Lower lobe of right lung (tissue), 2 donors: ENCODE measurements at places on chromosomes 6 and 20. TPM values are rescaled to one million over a fixed set of nuclear protein-coding genes. Genes with fewer than 3 reads are reported as not detected.

Gene MYLK2
- not detected for total RNA-seq

Gene EFCAB8
- 0.30 TPM for total RNA-seq

Gene SCGN
- total RNA-seq: not detected

DNA sequence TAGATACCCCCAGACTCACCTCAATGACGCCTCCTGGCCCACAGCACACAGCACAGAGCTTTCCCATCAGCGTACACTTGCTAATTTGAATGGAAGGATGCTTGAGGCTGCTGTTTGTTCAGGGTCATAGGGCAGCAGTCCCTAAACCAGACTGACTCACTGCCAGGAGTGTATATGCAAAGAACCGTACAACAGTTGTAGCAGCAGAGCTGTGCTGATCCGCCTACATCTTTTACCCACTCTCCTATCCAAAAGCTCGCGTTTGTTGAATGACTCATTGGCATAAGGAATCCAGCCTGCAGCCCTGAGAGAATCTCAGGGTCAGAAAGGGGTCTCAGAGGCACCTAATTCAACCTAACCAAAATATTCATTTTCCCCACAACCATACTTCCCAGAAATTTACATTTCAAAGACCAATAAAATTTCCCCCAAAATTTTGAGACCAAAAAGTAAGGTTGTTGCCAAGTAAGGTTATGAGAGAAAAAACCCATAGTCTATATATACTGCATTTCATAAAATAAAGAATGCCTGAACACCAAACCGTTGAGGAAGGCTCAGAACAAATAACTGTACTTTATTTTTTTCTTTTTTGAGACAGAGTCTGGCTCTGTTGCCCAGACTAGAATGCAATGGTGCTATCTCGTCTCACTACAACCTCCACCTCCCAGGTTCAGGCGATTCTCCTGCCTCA is 35.3 kb upstream of the CCND3 start:
- no peak for DNase-seq

DNA sequence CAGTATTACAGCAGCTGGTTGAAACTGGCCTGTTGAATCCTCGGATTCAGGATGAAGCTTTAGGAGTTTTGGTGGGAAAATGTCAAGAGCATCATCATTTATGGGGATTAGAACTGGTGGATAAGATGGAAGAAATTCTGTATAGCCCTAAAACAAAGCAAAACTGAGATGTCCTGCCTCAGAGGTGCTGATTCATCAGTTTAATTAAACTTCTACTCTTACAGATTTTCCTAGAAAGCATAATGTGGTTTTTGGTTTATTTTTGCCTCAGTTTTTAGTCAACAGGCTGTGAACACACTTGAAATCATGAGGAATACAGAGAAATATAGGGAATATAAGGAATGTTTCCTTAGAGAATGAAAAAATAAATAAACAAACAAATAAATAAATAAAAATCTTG is 228.7 kb upstream of the POU3F2 start:
- no peak for DNase-seq

GRCh38 chr6:45816674-45817297 is 198.9 kb downstream of the CLIC5 start:
- no peak for DNase-seq

- no peak for DNase-seq
Measured at GRCh38 chr6:141403827-141404226, 728.9 kb upstream of the GJE1 start.

DNA sequence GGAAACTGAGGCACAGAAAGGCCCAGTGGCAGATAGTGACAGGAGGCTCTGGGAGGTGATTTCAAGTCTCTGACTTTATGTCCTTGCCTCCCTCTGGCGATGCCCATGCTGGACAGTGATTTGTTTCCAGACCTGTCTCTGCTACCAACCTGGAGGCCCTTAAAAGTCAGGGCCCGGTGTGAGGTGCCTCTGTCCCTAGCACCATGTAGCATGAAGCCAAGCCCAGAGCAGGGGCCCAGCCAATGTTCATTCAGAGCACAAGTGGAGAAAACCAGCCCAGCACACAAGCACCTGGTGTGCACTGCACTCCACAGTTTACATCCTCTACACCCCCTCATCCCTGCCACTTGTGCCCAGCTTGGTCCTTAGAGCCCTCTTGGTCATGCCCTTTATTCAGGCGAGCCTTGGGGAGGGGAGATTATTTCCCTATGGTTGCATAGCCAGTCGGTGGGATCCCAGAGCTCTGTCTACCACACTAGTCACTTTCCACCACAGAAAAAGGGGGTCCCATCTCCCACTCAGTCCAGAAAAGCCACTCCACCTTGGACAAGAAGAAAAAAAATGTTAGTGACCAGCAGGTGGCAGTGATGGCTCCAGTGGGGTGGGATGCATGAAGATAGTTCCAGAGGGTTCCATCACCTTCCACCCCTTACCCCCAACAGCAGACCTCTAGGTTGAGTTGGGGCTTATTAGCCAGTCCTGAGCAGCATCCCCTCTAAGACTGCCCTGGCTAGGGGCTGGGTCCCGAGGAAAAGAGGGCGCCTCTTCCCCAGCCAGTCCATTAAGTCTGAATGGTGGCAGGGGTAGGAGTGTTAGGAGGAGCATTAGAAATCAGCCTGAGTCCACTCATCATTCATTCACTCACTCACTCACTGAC is 30.9 kb downstream of the KIAA1755 start:
- DNase-seq: no peak

DNA sequence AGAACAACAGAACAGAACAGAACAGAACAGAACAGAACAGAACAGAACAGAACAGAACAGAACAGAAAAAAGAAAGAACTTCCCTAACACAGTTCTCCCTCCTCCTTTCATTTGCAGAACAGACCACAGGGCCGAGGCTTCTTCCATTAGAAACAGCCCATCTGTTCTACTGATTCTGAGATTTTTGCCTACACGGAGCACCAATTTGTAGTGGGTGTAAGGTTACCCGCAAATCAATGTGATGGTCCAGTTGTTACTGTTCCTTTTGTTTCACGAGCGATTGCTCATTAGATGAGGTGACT is 734 bp upstream of the OGFRL1 start:
- DNase-seq: no peak

DNA sequence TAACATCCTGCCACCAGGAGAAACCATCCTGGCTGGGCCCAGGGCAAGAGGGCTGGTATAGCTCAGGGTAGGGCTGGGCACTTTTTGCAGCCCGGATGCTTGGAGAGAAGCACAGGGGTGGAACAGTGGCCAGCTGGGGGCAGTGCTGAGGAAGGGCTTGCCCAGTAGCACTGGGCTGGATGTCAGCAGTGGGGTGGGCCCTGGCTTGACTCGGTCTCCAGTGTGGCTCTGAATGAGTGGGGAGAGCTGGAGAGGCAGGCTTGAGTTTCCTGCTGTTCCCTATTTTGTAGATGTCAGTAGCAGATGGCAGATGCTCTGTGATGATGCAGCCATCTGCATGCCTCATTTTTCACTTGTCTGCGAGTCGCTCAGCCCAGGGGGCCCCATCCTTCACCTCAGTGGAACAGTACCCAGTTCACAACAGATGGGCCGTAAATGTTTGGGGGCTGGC is 56.3 kb upstream of the TULP1 start:
- peak; percentile 65 for DNase-seq

DNA sequence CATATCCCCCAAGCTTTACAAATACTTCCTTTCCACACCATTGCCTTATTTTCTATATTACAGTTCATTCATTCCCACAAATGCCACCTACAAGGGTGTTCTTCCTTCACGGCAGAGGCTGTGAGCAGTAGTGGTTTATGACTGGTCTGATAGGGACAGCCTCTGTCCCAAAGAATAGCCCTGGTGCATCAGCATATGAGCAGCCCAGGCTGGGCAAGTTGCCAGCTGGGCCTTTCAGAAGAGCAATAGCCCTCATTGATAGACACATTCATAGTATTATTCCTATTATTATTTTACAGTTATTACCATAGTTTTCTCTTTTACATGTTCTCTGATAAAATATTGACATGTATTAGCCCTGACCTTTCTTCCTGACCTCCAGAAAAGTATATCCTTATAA is 149.9 kb downstream of the MMS22L start:
- no peak for DNase-seq

DNA sequence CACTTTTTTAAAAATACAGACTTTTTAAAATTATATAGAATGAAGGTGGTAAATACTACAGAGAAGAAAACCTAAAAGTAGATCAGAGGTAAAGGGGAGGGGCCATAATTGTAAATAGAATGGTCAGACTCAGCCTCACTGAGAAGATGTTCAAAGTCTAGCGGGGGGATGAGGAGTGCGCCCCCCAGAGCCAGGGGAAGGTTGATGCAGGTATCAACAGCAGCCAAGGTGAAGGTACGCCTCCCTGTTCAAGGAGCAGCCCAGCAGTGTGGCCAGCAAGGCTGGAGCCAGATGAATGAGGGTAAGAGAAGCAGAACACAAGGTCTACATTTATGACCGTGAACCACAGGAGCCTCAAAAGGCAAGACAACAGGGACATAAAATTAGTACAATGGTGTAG is 204.1 kb downstream of the PTPRT start:
- DNase-seq: no peak
